ENCODE measurements at places on chromosomes 7 and 10.
A peak's percentile ranks its signal among the peaks of the same experiment; 100 is the strongest.

DNA sequence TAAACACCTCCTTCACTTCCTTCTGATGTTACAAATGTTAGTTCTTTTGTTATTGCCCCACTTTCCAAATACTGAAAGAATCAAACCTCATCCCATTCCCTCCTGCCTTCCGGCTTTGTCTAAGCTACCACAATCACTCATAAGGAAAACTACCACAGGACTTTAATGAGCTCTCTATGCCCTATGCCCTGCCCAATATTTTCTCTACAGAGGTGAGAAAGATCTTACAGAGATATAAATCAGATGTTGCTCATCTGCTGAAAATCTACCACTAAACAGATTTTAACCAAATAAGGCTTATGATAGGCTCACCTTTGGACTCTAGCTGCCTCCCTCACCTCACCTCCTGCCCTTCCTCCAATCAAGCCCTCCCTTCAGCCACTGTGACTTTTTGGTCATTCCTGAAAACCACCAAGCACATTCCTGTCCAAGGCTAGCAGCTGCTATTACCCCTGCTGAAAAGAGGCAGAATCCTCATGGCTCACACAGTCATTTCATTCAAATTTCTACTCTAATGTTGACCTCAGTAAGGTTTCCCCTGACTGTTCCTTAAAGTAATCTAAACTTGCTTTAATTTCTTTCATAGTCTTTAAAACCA lies 7.7 kb downstream of the ZNF33B start:
- DNase-seq = peak; percentile 23

- no peak for DNase-seq
These were observed 126.1 kb upstream of the EFCAB10 start for GRCh38 chr7:105707381-105707780.

- no peak for DNase-seq
These were observed 153.6 kb downstream of the CELF2 start for GRCh38 chr10:11170993-11171851.

- DNase-seq = no peak
These were observed 1005.3 kb upstream of the POT1 start for GRCh38 chr7:125934955-125935354.

DNA sequence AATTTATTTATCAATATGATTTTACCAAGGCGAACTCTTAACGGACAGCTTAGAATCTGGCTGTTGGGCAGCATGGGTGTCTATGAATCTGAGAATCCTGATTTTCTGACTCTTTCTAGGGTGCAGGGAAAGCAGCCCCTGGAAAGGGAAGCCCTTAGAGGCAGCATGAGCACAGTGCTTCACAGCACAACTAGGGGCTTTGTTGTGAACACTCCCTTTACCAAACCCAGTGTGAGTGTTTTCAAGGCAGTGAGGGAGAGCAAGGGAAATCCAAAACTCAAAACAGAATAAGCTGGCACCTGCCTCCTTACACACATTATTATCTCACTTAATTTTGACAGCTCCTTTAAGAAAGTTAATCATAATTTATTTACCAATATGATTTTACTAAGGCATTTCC lies 116.3 kb upstream of the CSTF2T start:
- no peak for DNase-seq

DNA sequence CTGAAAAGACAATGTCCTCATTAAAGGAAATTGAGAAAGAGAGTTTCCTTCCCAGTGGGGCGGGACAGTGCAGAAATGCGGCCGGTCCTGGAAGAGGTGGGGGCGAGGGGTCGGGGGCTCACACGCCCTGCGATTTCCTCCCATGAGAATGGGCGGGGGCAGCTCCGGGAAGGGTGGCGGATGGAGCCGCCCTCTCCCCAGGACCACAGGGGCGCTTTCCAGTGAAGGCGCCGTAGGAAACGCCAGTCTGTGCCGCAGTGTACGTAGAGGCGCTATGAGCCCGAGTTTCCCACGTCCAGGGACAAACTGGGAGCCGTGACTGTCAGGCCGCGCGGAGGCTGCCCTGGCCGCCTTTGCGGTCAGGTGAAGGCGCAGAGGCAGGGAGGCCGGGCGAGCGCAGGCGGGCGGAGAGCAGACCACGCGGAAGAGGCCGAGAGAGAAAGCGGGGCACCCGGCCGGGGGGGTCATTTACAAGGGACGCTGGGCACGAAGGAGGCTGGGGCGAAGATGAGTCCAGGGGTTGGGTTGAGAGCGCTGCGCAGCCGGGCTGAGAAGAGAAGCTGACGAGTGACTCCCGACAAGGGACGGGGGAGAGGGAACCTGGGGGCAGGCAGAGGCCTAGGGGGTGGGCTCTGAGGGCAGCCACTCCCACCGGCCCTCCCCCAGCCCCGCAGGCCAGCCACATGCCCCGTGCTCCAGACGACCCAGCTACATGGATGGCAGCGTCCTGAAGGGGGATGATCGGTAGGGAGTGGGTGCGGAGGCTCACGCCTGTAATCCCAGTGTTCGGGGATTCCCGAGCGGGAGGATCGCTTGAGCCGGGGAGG lies 45.0 kb downstream of the ALOX5 start:
- DNase-seq = peak; percentile 2

- no peak for DNase-seq
These were observed 570 bp upstream of the PRTFDC1 start for GRCh38 chr10:24952707-24953645.

GRCh38 chr7:24724451-24725190 lies 32.6 kb downstream of the GSDME start:
- no peak for DNase-seq

- no peak for DNase-seq
These were observed 142.2 kb upstream of the CDCA7L start for GRCh38 chr7:22087861-22088260.

DNA sequence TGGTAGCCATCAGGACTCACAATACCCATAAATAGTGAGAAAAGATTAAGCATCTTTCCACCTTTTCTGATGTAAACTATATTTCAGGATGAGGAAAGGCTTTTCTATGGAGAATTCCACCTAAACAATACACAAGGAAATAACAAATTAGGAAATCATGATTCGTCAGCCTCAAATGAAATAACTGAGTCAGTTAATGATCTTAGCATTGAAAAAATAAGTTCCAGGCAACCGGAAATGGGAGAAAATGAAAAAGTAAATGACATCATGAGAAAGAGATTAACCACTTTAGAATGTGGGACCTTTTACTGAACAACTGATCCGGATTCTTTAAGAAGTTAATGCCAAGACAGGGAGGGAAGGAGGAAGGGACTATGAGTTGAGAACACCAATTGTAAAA lies 742.3 kb downstream of the TNS3 start:
- no peak for DNase-seq

- DNase-seq = no peak
These were observed 106.2 kb upstream of the RET start for GRCh38 chr10:42970451-42971250.

DNA sequence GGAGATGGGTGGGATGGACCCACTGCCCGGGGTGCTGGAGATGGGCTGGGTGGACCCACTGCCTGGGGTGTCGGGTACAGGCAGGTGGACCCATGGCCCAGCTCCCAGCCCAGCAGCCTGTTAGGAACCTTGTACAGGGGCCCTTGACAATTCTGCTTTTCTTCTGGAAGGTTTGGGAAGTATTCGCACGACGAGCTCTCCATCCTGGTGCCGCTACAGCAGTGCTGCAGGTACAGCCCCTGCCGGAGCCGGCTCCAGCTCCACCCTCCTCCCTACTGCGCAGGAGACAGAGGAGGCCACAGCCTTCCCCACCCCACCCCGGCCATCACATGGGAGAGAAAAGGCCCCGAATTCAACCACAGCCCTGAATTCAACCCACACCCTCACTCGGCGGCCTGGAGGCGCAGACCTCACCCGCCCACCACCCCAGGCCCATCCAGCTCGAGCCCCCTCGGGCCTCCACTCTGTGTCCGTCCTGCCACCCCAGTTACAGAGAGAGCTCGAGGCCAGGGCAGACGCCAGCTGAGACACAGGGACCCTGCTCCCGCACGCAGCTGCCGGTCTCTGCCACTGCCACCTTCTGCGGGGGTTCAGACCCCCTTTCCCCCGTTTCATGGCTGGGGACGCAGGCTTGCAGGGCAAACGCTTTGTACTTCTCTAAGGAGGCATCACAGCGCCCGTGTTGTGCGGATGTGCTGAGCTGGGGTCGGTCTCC lies 31.3 kb upstream of the FOXL3 start:
- DNase-seq = no peak

DNA sequence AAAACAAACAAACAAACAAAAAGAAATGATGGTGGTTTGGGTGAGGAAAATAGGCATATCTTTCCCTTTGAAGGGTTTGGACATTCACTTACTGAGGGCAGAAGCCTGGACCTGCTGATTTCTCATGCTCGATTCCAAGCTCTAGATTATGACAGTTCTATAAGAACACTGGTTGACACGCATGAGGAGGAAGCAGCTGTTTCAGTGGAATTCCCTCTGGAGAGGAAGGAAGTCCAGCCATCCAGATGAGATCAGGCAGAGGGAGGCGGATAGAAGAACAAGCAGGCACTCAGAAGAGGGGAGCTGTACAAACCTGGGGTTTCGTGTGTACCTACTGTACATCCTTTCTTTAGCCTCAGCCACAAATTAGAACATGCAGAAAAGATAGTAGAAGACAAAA lies 691.9 kb downstream of the INHBA start:
- peak; percentile 97 for DNase-seq

DNA sequence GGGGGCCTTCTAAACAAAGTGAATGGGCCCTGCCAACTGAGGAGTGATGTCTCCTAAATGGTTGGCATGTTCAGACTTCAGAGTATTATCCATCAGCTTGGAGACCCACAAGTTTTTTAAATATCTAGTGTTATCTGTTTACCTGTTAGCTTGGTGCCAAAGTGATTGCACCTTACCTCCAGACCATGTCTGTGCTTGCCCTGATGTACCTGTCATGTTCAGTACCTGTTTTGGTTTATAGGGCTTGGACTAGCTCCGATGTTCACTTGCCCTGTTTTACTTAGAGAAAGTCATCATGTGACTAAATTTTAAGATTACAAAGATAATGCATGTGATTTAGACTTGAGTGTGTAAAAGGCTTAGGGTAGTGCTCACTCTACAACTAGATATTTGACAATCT lies 67.7 kb downstream of the CNNM2 start:
- DNase-seq = no peak

- peak; percentile 57 for DNase-seq
These were observed 57.3 kb upstream of the CAMK2B start for GRCh38 chr7:44382459-44383265.

- no peak for DNase-seq
These were observed 2.9 kb upstream of the TMEM72 start for GRCh38 chr10:44908066-44908749.

GRCh38 chr7:36742911-36743775 lies 18.8 kb upstream of the AOAH start:
- DNase-seq = no peak

DNA sequence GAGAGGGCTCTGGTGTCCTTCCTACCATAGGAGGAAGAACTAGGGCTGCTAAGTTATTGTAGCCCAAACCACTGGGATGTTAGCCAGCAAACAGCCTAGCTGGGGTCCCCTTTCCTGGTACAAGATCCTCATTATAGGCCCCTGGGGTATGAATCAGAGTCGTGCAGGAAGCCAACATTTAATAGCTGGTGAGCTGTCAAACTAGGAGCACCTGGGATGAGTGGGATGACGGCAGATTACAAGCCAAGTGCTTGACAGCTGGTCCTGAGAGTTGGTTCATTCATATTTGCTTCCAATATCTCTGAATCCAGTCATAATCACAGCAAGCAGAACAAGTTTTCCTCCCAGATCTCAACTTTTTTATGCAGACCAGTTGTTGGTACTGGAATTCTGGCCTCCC lies 25.1 kb upstream of the DNAJB12 start:
- DNase-seq = peak; percentile 85

DNA sequence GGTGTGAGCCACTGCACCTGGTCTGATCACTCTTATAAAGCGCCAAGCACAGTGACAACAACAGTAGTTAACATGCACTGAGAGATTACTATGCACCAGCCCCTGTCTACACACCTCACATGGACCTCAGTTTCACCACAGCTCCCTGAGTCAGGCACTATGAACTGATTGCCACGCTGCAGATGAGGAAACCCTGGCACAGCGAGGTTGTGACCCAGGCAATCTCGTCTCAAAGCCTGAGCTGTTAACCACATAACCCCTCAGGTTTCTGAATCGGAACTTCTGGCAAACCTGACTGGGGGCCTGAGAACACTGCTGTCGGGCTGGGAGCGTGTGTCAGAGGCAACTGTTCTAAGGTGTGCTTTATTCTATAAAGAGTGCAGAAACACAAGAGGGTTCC lies 150.8 kb downstream of the RNF216 start:
- DNase-seq = no peak

- DNase-seq = peak; percentile 18
These were observed 103.9 kb downstream of the PLCE1 start for GRCh38 chr10:94097656-94098055.

GRCh38 chr10:98510412-98510995 lies 63.8 kb upstream of the HPS1 start:
- DNase-seq = no peak

DNA sequence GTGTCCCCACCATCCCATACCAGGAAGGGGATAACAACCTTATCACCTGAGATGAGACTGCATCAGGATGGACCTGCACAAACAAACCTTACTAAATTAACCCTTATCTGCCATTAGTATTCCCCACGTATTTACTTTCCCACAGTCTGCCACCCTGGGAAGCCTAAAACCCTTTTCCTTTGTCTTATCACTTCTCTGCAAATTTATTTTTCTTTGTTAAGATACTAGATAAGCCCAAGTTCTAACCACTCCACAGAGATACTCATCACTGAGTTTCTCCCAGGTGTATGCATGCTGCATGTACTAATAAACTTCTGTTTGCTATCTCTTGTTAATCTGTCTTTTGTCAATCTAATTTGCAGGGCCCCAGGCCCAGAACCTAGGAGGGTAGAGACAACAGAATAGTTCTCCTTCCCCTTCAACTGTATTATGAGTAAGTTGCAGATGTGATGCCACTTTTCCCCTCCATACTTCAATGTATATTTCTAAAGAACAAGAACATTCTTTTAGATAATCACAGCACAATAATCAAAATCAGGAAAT lies 66.0 kb downstream of the ELMO1 start:
- DNase-seq = no peak

- DNase-seq = peak; percentile 99
These were observed 95.8 kb downstream of the CHST15 start for GRCh38 chr10:123997486-123998196.

GRCh38 chr7:13091974-13092707 lies 404.7 kb downstream of the ARL4A start:
- no peak for DNase-seq

DNA sequence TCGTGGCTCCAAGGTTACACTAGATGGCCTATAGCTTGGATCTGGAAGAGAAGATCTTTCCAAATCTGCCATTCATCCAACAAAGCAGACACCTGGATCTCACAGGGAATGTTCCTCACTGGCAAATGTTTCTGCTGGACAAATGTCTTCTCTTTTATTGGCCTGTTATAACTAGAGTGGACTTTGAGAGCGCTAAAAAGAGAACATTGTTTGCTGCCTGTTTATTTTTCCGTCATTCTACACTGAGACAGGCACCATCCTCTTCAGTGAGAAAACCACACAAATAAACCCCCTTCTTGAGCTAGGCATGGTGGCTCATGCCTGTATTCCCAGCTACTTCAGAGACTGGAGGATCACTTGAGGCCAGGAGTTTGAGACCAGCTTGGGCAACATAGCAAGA lies 206.9 kb downstream of the CREB5 start:
- no peak for DNase-seq

- no peak for DNase-seq
These were observed 6.3 kb upstream of the DGKI start for GRCh38 chr7:137853053-137853452.

- no peak for DNase-seq
These were observed 538.0 kb downstream of the DNAJB6 start for GRCh38 chr7:157874870-157875229.
